ENCODE measurements at places on chromosomes 5 and 9.

DNA sequence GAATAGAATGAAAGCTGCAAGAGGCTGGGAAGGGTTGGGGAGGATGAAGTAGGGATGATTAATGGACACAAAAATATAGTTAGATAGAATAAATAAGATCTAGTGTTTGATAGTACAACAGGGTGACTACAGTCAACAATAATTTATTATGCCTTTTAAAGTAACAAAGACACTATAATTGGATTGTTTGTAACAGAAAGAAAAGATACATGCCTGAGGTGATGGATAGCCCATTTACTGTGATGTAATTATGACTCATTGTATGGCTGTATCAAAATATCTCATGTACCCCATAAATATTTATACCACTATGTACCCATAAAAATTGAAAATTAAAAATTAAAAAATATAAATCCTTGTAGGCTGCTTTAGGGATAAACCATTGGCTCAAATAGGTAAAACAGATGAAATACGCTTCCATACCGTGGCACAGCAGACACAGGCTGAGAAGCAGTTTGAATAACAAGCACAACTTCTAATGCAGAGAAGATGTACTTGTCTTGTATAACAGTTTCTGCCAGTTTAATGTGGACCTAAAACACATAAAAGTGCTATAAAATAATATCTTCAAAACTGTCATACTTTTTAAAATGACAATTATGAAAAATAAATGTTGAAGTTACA, 34.9 kb downstream of the APBA1 start:
- no peak for DNase-seq

- no peak for DNase-seq
These were observed 34.1 kb downstream of the PRRC1 start for GRCh38 chr5:127551410-127552041.

DNA sequence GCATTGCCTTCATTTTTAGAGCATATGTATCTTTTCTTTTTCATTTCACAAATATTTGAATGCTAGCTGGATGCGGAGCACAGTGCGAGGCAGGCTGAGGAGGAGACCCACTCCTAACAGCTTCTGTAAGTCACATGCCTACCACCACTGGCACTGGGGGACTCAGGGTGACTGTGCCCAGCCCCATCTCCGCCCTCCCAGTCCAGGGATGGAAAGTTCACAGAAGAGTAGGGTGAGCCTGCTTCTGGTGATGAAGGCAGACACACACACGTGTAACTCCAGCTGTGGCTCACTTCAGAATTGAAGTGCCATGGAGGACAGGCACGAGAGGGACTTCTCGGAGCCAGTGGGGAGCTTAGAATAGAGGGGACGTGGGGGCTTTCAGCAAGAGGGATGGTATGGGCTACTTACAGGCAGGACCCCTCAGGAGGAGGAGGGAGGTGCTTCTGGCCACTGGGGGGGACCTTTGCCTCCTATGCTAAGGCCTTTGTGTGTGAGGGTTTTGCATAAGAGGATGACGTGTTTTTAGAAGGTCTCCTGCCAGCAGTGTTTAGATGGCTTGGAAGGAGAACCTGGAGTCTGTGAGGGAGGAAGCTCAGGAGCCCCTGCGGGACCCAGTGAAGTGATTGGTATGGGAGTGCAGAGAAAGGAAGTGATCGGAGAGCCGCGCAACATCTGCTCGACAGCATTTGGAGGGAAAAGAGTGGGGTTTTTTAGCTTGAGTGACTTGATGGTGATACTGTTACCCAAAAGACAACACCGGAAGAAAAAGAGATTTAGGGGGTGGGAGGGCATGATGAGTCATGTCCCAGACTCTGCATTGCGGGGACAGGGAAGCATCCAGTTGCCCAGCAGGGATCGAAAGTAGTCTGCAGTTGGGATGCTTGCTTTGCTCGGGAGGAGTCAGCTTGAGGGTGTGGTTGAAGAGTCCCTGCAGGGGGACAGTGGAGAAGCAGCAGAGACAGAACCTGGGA, 163.5 kb upstream of the OTULINL start:
- DNase-seq, result no peak

DNA sequence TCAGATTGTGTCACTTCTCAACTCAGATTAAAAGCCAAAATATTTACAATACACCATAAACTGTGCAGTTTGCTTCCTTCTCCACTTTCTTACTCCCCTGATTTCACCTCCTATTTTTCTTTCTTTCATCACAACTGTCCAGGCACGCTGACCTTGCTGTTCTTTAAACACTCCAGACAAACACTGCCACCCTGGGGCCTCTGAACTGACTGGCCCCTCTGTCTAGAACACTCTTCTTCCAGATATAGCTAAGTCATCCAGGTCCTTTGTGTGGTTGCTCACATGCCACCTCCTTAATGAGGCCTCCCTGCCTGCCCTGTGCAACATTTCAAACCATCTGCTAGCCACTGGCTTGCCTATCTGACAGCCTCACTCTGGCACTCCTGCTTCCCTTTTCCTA, 46.6 kb downstream of the ATG10 start:
- DNase-seq, result no peak

GRCh38 chr5:34415559-34416198, 240.4 kb upstream of the RAI14 start:
- no peak for DNase-seq

GRCh38 chr5:32158679-32158975, 15.5 kb downstream of the GOLPH3 start:
- DNase-seq, result no peak

DNA sequence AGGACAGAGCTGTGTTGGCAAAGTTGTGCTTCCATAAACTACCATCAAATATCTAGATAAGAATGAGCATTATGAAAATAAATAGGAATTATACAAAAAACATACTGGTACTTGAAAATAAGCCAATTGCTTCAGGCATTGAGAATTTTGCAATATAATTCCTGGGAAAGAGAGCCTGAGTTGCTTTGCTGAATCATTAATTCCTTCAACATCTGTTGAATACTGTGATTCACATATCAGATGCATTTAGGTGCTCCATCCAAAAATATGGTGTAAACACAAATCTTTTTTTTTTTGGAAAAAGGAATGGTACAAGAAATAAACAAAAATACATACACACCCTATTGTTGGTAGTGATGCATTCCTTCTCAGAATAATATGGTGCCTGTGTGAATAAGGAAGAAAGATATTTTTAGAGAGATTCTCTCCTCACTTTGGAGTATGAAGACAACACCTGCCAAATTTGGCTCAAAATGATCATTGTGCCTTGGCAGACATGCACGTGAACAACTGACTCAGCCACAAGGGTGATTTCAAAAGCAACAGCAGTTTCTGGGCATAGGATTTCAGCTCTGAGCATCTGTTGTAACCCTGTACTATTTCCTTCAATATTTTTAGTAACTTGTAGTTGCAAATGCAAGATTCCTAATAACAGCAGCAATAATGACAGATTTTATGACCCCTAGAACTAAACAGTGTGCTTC, 96.7 kb downstream of the CAVIN4 start:
- DNase-seq, result no peak

DNA sequence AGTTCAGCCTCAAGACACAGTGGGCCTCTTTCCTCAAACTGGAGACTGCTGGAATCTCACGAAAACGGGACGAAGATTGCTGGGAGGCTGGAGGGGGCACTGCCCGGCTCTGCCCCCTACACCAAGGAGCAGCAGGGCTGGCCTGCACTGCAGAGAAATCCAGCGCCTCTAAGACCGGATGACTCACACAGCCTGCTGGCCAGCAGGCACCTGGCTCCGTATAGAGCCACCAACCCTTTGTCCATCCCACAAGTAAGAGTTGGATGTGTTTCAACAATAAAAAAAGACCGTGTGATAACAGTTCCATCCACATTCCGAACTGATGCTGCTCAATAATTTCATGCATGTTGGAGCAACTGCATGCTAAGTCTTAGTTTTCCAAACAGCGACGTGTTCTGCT, 11.5 kb downstream of the CCDC127 start:
- DNase-seq, result no peak

DNA sequence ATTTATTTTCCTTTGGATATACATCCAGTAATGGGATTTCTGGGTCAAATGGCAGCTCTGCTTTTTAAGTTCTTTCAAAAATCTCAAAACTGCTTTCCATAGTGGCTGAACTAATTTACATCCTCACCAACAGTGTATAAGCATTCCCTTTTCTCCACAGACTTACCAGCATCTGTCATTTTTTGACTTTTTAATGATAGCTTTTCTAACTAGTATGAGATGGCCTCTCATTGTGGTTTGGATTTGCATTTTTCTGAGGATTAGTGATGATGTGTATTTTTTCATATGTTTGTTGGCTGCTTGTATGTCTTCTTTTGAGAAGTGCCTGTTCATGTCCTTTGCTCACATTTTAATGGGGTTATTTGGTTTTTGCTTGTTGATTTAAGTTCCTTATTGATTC, 90.0 kb upstream of the HMHB1 start:
- no peak for DNase-seq

DNA sequence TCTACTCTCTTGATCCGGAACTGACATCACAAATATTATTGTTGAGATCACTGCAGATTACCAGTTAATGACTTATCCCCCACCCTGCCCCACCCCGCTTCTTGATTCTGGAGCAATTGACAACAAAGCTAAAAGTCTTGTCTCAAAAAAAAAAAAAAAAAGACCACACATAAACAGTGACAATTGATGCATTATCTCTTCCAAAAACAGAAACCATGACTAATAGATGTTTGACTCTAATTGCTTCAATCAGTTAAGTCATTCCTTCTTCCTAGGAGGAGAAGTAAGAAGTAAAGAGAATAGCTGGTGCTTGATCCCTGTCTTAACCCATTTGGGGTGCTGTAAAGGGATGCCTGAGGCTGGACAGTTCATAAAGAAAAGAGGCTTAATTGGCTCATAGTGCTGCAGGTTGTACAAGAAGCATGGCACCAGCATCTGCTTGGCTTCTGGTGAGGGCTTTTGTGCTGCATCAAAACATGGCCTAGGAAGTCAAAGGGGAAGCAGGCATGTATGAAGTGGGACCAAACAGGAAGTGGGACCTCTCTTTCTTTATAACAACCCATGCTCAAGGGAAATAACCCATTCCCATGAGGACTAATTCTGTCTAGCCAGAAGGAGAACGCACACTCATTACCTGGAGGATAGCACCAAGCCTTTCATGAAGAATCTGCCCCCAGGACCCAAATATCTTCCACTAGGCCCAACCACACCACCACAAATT, 158.7 kb downstream of the TMEM167A start:
- no peak for DNase-seq

- no peak for DNase-seq
These were observed 513.9 kb upstream of the RGMB start for GRCh38 chr5:98259595-98259994.

Measured in non-pigmented ciliary epithelial cell (primary cell).